Kidney capillary endothelial cell (primary cell): ENCODE measurements at places on chromosomes 16 and 17.
A peak's percentile ranks its signal among the peaks of the same experiment; 100 is the strongest.

DNA sequence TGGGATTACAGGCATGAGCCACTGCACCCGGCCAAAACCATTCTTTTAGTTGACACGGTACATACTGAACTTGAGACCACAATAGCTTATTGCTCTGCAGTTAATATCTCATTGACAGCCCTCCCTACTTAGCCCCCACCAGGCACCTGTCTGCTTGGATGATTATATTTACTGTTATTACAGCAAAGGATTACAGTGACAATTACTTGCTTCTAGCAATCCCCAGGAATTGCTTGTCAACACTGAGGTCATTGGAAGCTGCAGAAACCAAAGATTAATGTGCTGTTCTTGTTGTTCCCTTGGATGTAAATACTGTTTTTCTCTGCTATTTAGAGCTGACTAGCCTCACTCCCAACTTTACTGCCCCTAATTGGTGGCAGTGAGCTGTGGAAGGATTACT is 211.2 kb downstream of the LGALS9B start:
- no peak for DNase-seq

GRCh38 chr16:81371106-81371505 is 56.3 kb downstream of the GAN start:
- no peak for DNase-seq

GRCh38 chr16:52254746-52255145 is 292.2 kb downstream of the TOX3 start:
- DNase-seq, result peak; percentile 39

GRCh38 chr16:70691223-70692129 is 5.6 kb upstream of the MTSS2 start:
- no peak for DNase-seq

DNA sequence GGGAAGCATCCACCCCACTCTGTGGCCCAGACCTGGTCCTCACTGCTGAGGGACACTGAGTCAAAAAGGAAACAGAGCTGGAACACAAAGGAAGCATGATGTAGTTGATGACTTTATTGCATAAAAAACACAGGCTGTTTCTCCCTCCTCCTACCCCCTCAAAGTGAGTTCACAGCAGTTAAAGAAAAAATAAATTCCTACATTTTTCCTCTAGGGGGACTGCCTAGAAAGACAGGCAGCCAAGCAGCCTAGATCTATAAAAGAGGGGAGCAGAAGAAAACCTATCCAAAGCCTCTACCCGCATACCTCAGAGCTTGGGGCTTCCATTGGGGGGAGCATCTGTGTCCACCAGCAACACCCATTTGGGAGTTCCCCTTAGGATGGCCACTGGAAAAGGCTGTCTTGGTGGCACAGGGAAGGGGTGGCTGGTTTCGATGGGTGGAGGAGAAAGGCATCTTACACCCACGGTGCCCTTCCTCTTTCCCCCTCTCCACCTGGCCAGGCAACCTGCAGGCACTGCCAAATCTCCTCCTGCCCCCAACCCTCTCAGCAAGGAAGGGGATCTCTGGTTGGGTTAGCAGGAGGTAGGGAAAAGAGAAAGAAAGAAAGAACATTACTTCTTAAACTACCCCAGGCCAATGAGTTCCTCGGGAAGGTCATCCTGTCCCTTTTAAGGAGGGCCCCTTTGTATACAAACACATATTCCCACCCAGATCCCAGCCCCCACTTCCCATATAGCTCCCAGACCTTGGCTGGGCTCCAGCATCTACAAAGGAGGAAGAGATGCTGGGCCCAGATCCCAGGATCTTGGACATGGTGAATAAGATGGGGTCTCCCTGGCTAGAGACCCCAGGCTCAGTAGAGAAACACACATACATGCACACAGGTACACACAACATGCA is 4.0 kb upstream of the SCRN2 start:
- no peak for DNase-seq

- no peak for DNase-seq
These were observed 659 bp downstream of the RPH3AL start for GRCh38 chr17:351875-352420.

- no peak for DNase-seq
These were observed 149.4 kb upstream of the HS3ST2 start for GRCh38 chr16:22664561-22664997.

DNA sequence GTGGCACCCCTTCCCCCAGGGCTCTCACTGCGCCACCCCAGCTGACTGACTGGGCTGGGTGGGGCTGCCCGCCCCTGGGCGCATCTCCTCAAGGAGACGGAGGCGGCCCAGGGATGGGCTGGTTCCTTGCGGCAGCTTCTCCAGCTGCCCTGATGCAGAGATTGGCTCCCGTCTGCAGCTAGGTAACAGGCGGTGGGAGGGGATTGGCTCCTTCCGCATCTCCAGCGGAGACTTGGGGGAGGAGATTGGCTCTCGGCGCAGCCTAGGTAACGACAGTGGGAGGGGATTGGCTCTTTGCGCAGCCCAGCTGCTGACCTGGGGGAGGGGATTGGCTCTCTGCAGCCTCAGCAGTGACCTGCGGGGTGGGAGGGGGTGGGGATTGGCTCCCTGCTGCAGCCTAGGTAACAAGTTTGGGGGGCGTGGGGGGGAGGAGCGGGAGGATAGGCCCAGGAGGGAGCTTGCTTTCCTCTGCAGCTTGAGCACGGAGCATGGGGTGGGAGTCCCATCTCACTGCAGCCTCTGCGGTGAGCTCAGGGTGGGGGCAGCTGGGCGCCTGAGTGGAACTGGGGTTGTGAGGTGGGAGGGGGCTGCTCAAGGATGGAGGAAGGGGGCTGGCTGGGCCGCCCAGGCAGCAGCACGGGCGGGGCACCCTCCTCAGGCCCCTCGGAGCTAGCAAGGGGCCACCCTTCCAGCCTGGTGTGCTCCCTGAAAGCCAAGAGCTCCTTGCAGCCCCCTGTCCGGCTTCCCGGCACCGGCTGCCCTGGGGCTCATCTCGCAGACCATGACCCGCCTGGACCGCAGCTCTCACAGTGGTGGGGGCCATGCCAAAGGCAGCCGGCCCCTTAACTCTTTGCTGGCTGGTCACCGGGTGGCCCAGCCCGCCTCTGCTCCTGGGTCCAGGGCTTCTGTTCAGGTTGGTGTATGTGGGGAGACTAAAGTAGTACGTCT is 6.4 kb downstream of the NFE2L1 start:
- DNase-seq, result no peak

DNA sequence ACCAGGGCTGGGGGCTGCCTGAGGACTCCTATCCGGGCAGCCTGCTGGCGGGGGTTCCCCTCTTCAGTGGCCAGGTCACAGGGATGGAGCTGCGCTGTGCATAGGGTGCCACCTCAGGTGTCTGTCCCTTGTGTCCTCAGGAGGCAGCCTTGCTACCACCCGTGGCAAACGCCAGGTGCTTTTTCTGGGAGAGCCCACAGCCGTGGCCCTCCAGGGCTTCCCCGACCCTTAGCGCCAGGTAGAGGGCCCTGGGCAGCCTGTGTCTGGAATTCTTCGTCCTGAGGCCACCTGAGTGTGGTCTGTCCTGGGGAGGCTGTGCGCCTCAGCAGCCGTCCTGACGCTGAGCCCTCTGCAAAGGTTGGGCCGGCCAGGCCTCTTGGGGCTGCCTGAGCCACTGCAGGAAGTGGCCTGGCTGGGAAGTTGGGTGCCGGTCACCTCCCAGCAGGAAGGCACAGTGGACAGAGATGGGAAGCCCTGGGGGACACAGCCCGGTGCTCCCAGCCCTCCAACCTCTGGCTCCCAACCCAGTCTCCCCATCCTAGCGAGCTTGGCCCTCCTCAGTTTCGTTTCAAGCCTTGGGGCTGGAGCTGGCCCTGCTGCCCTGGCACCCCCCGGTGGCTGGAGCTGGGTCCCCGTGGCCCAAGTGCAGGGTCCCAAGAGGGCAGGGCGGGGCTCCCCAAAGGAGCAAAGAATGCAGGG is 7.6 kb upstream of the BAIAP3 start:
- no peak for DNase-seq

DNA sequence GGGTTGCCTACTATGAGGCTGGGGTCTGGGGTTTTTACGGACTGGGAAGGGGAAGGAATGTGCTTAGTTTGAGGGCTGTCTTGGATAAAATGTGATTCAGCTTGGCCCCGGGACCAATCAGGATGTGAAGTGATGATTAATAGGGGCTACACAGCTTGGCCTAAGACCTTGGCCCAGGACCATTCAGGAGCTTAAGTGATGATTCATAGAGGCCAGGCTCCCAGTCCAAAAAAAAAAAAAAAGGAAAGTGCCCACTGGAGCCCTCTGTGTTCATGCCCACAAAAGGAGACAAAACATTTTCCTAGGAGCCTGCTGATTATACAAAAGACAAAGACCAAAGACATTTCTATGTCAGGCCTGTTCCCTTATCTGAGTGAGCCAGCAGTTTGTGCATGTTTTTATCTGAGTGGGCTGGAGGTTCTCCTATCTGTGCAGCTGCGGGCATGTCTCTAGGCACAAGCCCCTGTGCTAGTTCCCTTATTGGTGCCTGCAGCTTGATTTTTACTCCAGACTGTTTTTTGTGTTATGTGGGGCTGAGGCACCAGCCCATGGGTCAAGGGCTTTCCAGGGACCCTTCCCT is 898.2 kb upstream of the GOT2 start:
- DNase-seq, result peak; percentile 28

DNA sequence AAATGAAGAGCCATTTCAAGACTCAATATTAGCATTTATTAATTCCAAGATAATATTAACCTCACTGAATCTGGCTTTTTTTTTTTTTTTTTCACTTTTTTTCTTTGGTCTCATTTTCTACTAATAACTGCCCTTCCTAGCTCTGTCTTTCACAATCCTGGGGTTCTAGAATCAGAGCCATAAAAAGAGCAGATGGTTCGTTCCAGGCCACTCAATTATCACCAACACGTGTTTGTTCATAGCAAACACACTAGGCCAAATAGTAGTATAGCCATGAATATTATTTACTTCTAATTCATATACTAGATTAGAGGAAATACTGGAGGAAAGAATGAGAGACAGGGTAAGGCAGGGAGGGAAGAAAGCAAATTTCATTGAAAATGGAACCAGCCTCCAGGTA is 39.8 kb downstream of the TEX2 start:
- DNase-seq, result no peak

DNA sequence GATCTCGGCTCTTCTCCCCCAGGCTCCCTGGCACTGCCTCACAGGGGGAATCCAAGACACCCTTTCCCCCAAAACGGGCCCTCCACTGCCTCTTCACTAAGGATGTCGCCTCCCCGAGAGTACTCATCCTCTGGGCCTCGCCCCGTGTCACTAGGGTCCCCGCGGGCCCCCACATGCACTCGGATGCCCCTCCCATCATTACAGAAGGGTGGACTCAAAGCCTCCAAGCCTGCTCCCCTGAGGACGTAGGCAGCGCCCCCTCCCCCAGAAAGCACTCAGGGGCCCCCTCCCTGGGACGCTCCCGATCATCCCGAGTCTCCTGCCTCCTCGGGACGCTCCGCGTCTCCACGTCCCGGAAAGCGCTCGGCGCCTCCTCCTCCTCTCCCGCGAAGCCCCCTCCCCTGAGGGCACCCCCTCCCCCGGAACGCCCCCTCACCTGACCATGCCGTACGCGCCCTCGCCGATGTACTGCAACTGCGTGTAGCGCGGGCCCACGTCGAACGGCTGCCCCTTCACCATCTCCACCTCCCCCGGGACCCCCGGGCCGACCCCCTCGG is 338 bp downstream of the MAPK3 start:
- DNase-seq, result no peak

- DNase-seq, result no peak
These were observed 55.0 kb upstream of the ATP2A3 start for GRCh38 chr17:4019275-4019674.

GRCh38 chr16:55480228-55480655 is 1.2 kb downstream of the MMP2 start:
- DNase-seq, result no peak
